Parietal lobe (tissue), 2 donors: ENCODE measurements at places on chromosomes 16 and 17. TPM values are rescaled to one million over a fixed set of nuclear protein-coding genes. Genes with fewer than 3 reads are reported as not detected.

Gene PLA2G10
- total RNA-seq = not detected

Gene WDR90
- 26.9 TPM for total RNA-seq

Gene KRT24
- total RNA-seq = not detected

Gene CACNG1
- 0.63 TPM for total RNA-seq

Gene GRIN2A
- 18.5 TPM for total RNA-seq
